Brain (organoid and tissue), 16 donors: ENCODE measurements at places on chromosomes 7 and 10. TPM values are rescaled to one million over a fixed set of nuclear protein-coding genes. Genes with fewer than 3 reads are reported as not detected.

GRCh38 chr10:100346351-100346764, 675 bp upstream of the SCD start:
- peak; percentile 95 for DNase-seq

CTAGE15 gene
- not detected for polyA plus RNA-seq

ASB10 gene
- polyA plus RNA-seq: not detected

- DNase-seq: no peak
These were observed 23.6 kb upstream of the PPIA start for GRCh38 chr7:44772867-44773266.

GRCh38 chr7:45387837-45388236, 186.3 kb upstream of the ADCY1 start:
- DNase-seq: no peak
